Fibroblast of lung (primary cell): ENCODE measurements at places on chromosomes 11 and 22. TPM values are rescaled to one million over a fixed set of nuclear protein-coding genes. Genes with fewer than 3 reads are reported as not detected.

The FDX1 gene
- total RNA-seq = 9.2 and 11.4 TPM in 2 replicates

The RIBC2 gene
- total RNA-seq = under 0.01 TPM in 1 of 2 replicates, not detected in the other

The C1QTNF4 gene
- under 0.01 TPM in 2 replicates for total RNA-seq

The CRYBB2 gene
- total RNA-seq = not detected in 2 replicates

The PLAAT5 gene
- total RNA-seq = 0.50 and 0.51 TPM in 2 replicates

The PATL1 gene
- total RNA-seq = 8.2 and 11.6 TPM in 2 replicates

The CFL1 gene
- 486 and 680 TPM in 2 replicates for total RNA-seq

The ELP4 gene
- total RNA-seq = 11.7 and 12.1 TPM in 2 replicates

The SGSM1 gene
- total RNA-seq = under 0.01 TPM in 1 of 2 replicates, not detected in the other

The TREH gene
- total RNA-seq = not detected in 2 replicates

The VSIG10L2 gene
- total RNA-seq = not detected in 2 replicates

The BIRC2 gene
- 59.6 and 69.3 TPM in 2 replicates for total RNA-seq
